ENCODE measurements at places on chromosomes 2 and 18. TPM values are rescaled to one million over a fixed set of nuclear protein-coding genes. Genes with fewer than 3 reads are reported as not detected.

DNA sequence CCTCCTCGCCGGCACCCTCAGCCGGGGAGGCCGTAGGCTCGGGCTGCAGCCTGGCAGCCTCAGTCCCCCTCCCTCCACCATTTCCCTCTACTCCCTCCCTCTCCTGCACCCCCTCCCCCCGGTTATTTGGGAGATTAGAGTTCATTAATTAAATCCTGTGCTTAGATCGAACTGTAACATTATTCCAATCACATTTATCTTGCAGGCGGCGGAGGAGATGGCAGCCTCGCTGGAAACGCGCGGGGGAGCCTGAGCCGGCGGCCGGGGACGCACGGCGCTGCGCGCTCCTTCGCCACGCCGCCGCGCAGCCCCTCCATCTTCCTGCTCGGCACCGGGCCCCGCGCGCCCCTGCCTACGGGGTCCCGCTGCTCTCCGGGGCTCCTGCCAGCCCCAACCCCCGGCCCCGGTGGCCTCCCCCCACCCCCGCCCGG, at the start of gene ST8SIA3:
Gene ST8SIA3 (plus strand): TSS at position 287 of the 431 bp plus-strand sequence. CDS start 290 bp downstream, outside the sequence.
- no peak for DNase-seq

- DNase-seq: peak; percentile 94
These were observed 1.7 kb upstream of the FOSL2 start for GRCh38 chr2:28390746-28391563.

GRCh38 chr18:75554644-75555185, 127.2 kb upstream of the SMIM21 start:
- no peak for DNase-seq

- no peak for DNase-seq
These were observed 37.6 kb downstream of the TEX51 start for GRCh38 chr2:126936219-126936723.

The TUBA3E gene
- total RNA-seq: not detected

The SDC1 gene
- total RNA-seq: 2.3 TPM

GRCh38 chr2:38097258-38097987, 21.5 kb upstream of the CYP1B1 start:
- DNase-seq: no peak

GRCh38 chr2:105876191-105876590, 131.5 kb downstream of the NCK2 start:
- peak; percentile 45 for DNase-seq

The IL1B gene
- total RNA-seq: 8.2 TPM

DNA sequence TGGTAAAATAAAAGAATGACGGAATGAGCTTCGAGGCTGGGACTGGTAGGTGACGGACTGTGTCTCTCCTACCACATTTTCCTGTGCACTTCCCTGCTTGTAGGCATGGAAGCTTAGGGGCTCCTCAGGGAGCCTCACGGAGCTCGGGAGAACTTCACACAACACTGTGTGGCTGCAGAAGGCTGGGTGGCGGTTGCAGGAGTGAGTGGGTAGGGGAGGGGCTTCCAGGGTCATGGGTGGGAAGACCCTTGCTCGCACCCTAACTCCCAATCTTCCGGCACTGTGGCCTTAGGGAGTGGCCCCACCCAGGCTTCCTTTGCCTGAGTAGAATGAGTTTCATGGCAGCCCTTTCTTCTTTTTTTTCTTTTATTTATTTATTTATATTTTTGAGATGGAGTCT, 128.6 kb downstream of the INHBB start:
- peak; percentile 20 for DNase-seq

The GBX2 gene
- not detected for total RNA-seq

The RAD51AP2 gene
- not detected for total RNA-seq

The SLC5A7 gene
- total RNA-seq: not detected

- DNase-seq: peak; percentile 82
These were observed 74.4 kb upstream of the CTDP1 start for GRCh38 chr18:79604913-79605880.

The ANO7 gene
- total RNA-seq: 1.7 TPM

The ZNF142 gene
- total RNA-seq: 21.3 TPM

DNA sequence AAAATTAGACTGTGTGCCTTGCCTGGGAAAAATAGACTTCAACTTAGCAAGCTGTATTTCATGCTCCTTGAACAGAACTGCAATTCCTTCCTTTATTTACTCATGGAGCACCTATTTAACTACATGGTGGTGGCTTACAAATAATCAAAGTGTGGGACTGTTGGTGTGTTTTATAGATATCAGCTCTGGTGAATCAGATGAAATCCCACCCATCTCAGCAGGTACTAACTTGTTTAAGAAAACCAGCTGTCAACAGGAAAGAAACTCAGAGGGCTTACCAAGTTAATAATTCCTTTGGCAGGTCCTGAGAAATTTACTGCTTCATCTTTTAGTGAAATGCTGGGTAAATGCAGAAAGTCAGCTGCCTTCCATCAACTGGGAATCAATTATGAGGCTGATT, 830.6 kb downstream of the SLC4A3 start:
- DNase-seq: no peak

GRCh38 chr2:144513388-144514101, 6.4 kb downstream of the ZEB2 start:
- no peak for DNase-seq

The PTPRN gene
- total RNA-seq: not detected

GRCh38 chr2:44801841-44802776, 139.4 kb upstream of the SIX3 start:
- no peak for DNase-seq

- DNase-seq: no peak
These were observed 36.4 kb downstream of the ICOS start for GRCh38 chr2:203973000-203973399.

The ACAA2 gene
- 178 TPM for total RNA-seq

DNA sequence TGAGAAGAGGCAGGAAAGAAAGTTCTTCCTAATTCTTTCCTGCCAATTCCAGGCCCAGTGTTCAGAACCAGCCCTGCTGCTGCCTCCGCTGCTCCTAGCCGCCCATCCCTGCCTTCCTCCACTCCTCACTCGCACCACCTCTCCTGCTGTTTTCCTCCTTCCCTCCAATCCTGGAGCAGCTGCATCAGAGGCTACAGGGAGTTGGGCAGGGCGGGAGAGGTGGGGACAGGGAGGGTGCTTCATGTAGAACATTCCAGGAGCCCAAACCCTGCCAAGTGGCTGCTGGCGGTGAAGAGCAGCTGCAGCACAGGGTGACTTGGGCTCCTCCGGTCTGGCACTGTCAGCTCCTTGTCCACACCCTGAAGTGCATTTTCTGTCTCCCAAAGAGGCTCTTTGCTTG, 176.3 kb downstream of the TNS1 start:
- DNase-seq: no peak

GRCh38 chr2:28557389-28558131, 61.7 kb downstream of the PLB1 start:
- no peak for DNase-seq

GRCh38 chr2:119062652-119063051, 95.9 kb downstream of the C1QL2 start:
- DNase-seq: no peak

- DNase-seq: no peak
These were observed 659.0 kb upstream of the CDH7 start for GRCh38 chr18:65091744-65092329.

The IL36B gene
- total RNA-seq: not detected

GRCh38 chr2:117718048-117718447, 96.4 kb upstream of the DDX18 start:
- no peak for DNase-seq

Data from mesenteric fat pad (tissue), 1 donor.